Thymus (tissue), 14 donors: ENCODE measurements at places on chromosomes 12 and 14.
A peak's percentile ranks its signal among the peaks of the same experiment; 100 is the strongest.

DNA sequence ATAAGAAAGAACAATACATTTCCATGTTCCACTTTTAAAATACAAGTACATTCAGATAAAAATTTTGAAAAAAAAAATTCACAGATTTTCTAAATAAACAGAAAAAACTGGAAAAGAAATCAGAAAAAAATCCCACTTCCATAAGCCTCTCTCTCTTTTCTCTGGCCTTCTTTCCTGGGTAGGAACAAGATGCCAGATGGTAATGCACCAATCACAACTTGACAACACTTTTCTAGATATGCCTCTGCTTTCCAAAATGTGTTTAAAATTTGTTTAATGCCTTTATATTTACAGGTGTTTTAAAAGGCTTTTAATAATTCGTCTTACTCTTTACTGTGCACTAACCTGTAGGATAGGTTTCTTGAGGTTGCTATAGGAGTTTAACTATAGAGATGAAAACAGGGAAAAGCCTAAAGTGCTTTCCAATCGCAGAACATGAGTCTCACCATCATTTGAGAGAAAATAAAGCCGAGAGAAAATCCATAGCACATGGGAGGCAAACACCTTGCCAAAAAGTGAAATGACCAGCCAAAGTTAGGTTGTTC, 74.2 kb downstream of the TMTC1 start:
- no peaks in the 10 kb centered on the region for H3K27me3 ChIP-seq
- DNase-seq = no peak
- H3K27ac ChIP-seq = peak overlapping the region; percentile 11
- no peaks in the 10 kb centered on the region for H3K4me1 ChIP-seq
- no peaks in the 10 kb centered on the region for H3K36me3 ChIP-seq

GRCh38 chr12:93990832-93991803, 157.3 kb upstream of the PLXNC1 start:
- no peaks in the 10 kb centered on the region for H3K4me1 ChIP-seq
- H3K36me3 ChIP-seq = no peaks in the 10 kb centered on the region
- DNase-seq = no peak
- no peak overlapping the region for H3K4me3 ChIP-seq
- H3K27ac ChIP-seq = no peak overlapping the region
- H3K27me3 ChIP-seq = no peaks in the 10 kb centered on the region

DNA sequence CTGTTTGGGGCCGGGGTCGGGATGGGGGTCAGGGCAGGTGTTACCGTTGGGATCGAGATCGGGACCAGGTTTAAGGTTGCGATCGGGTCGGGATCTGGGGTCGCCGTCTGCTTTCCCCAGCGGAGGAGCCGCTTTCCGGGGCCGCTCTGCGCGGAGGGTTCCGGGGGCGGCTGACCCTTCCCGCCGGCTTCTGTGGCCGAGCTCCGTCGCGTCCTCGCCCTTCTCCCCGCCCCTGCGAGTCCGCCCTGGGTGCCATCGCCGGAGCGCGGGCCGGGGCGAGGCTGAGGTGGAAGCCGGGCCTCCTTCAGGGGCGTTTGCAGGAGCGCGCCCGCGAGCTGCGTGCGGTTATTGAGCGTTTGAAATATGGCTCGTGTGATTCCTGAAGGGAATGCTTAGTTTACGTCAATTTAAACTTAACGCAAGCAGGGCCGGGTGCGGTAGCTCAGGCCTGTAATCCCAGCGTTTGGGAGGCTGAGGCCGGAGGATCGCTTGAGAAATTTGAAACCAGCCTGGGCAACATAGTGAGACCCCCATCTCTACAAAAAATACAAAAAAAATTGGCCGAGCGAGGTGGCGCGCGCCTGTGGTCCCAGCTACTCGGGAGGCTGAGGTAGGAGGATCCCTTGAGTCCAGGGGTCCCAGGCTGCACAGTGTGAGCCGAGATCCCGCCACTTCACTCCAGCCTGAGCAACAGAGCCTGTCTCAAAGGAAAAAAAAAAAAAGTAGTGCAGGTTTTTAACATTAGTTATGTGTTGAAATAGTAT, 620 bp downstream of the PGAM5 start:
- H3K4me1 ChIP-seq = peaks cover 14% of the 10 kb centered on the region
- peaks cover 15% of the 10 kb centered on the region for H3K36me3 ChIP-seq
- peak overlapping the region; percentile 25 for H3K27ac ChIP-seq
- H3K4me3 ChIP-seq = peak overlapping the region; percentile 67
- no peak for DNase-seq

DNA sequence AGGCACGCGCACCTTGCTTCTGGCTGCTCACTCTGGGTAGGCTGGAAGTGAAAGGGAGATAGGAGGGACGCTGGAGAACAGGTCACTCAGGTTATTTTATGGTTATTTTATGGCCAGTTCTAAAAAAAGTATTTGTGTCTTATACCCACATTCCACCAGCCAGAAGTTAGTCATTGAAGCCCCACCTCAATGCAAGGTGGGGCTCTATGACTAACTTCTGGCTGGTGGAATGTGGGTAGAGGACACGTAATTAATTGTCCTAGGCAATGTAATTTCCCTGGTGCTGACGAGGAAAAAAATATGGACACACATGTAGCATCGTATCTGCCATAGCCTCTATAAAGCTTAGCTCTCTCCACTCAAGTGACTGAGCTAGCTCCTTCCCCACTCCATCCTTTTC, 104.9 kb downstream of the PDZRN4 start:
- no peak overlapping the region for H3K27ac ChIP-seq
- no peak for DNase-seq
- H3K4me3 ChIP-seq = no peak overlapping the region
- H3K4me1 ChIP-seq = no peaks in the 10 kb centered on the region

DNA sequence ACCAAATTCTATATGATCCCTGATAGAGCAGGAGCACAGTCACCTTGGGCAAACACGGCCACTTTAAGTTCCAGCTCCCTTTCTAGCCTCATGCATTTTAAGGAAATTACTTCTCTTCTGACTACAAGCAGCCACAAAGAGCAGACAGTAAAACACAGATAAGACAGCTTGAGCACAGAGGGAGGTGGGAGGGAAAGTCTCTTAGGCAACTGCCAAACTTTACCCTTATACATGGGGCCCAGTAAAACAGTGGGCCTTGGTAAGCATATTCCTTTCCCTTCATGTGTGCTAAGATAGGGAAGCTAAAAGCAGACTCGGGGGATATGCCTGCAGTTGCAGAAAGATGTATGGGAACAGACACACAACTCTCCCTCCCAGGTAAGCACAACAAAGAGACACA, 235.9 kb downstream of the CPNE8 start:
- no peaks in the 10 kb centered on the region for H3K4me1 ChIP-seq
- H3K4me3 ChIP-seq = no peak overlapping the region
- no peaks in the 10 kb centered on the region for H3K36me3 ChIP-seq
- H3K27me3 ChIP-seq = no peaks in the 10 kb centered on the region
- no peak overlapping the region for H3K27ac ChIP-seq

DNA sequence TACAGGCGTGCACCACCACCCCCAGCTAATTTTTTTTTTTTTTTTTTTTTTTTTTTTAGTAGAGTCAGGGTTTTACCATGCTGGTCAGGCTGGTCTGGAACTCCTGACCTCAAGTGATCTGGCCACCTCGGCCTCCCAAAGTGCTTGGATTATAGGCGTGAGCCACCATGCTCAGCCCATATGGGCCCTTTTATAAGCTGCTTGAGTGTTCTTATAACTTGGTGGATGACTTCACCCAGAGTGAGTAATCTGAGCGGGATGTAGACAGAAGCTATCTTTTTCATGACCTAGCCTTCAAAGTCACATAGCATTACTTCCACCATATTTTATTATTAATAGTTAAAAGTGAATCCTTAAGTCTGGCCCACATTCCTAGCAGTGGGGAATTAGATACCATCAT, 16.4 kb downstream of the BBOF1 start:
- no peaks in the 10 kb centered on the region for H3K36me3 ChIP-seq
- DNase-seq = no peak
- no peak overlapping the region for H3K27ac ChIP-seq
- no peaks in the 10 kb centered on the region for H3K4me1 ChIP-seq
- no peaks in the 10 kb centered on the region for H3K27me3 ChIP-seq

DNA sequence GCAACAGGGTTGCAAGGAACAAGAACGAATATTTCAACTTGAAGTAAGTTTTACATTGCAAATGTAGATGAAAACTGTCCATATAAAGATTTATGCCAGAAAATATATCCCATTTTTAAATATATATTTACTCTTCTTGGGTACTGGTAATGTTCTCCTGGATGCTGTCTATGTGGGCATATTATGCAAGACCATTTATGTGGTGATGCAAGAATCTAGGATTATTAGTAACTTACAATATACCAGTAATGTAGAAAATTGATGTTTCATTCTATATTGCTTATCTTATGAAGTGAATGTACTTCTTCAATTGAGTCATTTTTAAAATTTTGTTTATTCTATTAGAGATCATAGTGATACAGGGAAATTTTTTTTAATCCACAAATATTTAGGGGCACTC, 25.1 kb downstream of the FGFR1OP2 start:
- H3K4me1 ChIP-seq = no peaks in the 10 kb centered on the region
- no peak overlapping the region for H3K4me3 ChIP-seq
- no peaks in the 10 kb centered on the region for H3K27me3 ChIP-seq

DNA sequence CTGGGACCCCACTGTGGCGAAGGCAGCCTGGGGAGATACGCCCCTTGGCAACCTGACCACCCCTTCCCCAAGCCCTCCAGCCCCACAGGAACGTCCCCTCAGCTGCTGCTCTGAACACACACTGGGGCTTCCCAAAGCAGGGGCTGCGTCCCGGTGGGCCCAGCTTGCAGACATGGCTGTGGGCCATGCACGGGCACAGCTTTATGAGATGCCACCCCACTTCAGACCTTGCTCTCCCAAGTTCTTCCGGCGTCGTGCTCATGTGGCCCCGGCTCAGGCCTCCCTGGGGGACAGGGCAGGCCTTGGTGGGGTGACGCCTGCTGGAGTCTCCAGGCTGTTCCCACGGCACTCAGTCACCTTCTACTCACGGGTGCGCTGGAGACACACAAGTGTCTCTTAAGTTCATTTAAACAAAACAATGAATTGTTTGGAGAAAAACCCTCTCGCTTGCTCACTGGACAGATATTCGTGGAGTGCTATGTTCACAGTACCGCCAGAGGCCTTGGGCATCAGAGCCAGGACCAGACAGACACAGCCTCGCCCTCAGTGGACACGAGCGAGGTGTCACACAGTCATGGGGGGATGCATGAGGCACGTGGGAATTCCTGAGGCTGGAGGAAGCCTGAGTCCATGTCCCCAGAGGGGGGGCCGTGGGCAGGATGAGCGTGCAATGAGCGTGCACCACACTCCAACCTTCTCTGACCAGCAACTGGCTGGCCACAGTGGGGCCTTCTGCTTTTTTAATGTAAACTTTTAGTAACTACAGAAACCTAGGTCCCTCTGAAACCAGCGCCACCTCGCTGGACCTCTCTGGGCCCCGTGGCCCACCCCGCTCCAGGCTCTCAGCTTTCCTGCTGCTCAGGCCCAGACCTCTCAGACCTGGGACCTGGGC, 4.3 kb downstream of the GALNT9 start:
- no peak overlapping the region for H3K27ac ChIP-seq
- peaks cover 4% of the 10 kb centered on the region for H3K4me1 ChIP-seq
- no peaks in the 10 kb centered on the region for H3K36me3 ChIP-seq
- H3K27me3 ChIP-seq = peaks cover 36% of the 10 kb centered on the region
- no peak for DNase-seq

DNA sequence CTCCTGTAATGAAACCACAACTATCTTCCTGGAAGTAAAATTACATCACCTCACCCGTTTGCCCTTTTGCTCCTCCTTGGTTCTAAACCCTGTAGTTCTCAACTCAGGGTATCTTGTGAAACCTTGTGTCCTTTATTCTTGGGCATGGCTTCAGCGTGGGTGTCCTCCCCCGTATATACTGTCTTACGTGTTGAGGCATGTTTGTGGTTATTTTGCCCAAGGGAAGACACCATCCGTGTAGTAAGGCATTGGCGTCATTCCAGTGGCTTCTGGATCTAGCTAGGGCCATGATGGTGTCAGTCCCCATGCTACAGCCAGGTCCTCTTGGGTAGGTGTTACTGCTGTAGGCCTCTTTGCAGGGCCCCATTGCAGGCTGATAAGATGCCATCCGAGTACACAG, 115.4 kb downstream of the ZFP36L1 start:
- peak overlapping the region; percentile 15 for H3K27ac ChIP-seq
- DNase-seq = no peak
- H3K36me3 ChIP-seq = no peaks in the 10 kb centered on the region
- no peaks in the 10 kb centered on the region for H3K27me3 ChIP-seq
- no peak overlapping the region for H3K4me3 ChIP-seq

DNA sequence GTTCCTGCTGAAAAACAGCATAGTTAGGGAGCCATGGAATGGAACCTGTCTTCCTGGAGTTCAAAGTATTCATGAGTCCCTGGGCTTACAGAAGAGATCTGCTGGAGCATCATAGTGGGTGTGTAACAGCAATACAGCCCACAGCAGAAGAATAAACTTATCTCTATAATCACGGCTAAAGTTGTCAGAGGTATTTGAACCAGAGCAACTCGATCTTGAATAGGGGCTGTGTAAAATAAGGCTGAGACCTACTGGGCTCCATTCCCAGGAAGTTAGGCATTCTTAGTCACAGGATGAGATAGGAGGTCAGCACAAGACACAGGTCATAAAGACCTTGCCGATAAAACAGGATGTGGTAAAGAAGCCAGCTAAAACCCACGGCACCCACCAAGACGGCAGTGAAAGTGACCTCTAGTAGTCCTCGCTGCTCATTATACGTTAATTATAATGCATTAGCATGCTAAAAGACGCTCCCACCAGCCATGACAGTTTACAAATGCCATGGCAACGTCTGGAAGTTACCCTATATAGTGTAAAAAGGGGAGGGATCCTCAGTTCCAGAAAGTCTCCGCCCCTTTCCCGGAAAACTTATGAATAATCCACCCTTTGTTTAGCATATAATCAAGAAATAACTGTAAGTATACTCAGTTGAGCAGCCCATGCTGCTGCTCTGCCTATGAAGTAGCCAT, 223.4 kb downstream of the PCNX1 start:
- H3K36me3 ChIP-seq = no peaks in the 10 kb centered on the region
- no peak overlapping the region for H3K27ac ChIP-seq
- no peak overlapping the region for H3K4me3 ChIP-seq
- no peaks in the 10 kb centered on the region for H3K4me1 ChIP-seq
- DNase-seq = no peak

- H3K36me3 ChIP-seq = no peaks in the 10 kb centered on the region
- no peaks in the 10 kb centered on the region for H3K4me1 ChIP-seq
- no peak overlapping the region for H3K27ac ChIP-seq
- no peaks in the 10 kb centered on the region for H3K27me3 ChIP-seq
- H3K4me3 ChIP-seq = no peak overlapping the region
- no peak for DNase-seq
These were observed 6.5 kb downstream of the CAPS2 start for GRCh38 chr12:75323663-75324062.

GRCh38 chr12:119393677-119394076, 59.1 kb downstream of the CCDC60 start:
- no peaks in the 10 kb centered on the region for H3K36me3 ChIP-seq
- no peak overlapping the region for H3K4me3 ChIP-seq
- H3K4me1 ChIP-seq = no peaks in the 10 kb centered on the region
- no peaks in the 10 kb centered on the region for H3K27me3 ChIP-seq
- no peak overlapping the region for H3K27ac ChIP-seq
